ENCODE measurements at places on chromosomes 6 and 20.

DNA sequence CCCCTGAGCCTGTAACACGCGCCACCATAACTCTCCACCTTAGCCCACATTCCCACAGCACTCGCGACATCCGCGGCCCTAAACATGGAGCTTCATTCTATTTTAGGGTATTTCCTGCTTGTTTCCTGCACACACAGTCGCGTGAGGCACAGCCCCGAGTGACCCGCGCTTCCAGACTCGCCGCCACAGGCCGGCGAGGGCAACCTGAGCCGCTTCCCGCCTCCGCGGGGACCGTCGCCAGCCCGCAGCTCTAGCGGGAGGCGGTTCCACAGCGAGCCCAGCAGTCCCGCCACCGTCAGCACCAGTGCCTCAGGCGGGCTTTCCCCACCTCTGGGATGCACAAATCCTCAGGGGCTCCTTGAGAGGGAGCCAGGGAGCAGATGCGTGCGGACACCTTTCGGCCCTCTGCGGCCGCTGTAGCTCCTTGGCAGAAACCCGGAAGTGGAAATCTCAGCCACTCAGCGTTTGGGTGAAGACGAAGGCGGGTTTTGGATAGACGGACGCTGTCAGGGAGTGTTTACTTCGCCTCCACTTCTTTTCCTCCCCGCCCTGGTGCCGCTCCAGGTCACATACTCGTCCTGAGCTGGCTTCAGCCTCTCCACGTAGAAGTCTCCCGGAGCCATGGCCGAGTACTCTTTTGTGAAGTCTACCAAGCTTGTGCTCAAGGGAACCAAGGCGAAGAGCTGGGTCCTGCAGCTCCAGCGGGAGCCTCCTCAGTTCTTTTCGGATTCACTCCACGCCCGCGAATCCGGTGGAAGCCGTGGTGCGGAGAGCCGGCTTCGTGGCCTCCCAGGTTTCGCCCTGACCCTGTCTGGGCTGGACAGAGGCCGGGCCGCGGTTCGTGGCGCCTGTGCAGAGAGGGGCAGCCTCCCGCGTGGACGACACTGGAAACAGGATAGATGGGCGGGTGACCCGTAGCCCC lies 2177.4 kb upstream of the DEFB115 start:
- DNase-seq = no peak

DNA sequence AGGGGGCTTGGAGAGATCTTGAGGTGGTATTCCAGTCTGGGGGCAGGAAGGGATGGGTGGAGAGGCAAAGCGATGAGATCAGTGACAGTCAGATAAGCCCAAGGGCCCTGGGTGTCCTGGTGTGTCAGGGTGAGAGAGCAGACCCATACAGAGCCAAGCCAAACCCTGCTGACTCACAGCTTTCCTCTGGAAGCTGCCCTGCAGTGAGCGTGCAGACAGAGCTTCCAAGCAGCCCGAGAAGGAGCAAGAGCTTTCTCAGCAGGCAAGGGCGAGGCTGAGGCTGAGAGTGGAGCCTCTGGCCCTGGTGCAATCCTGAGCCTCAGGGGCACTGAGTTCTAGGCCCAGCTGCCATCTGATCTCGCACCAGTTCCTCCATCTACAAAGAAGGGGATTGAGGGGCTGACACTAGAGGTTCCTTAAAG lies 91.1 kb upstream of the HIVEP1 start:
- no peak for DNase-seq

- DNase-seq = no peak
Measured at GRCh38 chr6:47147836-47148344, 105.8 kb upstream of the ADGRF1 start.

DNA sequence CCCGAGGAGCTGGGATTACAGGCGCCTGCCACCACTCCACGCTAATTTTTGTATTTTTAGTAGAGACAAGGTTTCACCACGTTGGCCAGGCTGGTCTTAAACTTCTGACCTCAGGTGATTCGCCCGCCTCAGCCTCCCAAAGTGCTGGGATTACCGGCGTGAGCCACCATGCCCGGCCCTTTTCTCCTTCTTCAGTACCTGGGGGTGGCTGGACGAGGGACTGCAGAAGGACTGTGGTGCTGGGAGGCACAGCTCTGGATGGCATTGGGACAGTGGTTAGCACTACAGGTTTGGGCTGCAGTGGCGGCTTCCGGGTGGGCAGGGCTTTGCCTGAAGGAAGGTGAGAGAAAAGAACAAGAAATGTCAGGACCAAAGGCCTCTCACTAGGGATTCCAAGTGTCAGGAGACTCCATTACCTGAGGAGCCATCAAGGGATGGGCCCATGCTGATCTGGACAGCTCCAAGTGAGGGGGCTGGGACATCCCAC lies 7.4 kb downstream of the ATF6B start:
- no peak for DNase-seq

- DNase-seq = no peak
Measured at GRCh38 chr20:35776513-35777101, 4.8 kb downstream of the PHF20 start.

- DNase-seq = peak; percentile 29
Measured at GRCh38 chr20:62603021-62603906, 39.0 kb upstream of the SLCO4A1 start.

- peak; percentile 62 for DNase-seq
Measured at GRCh38 chr6:134446218-134446848, 128.4 kb upstream of the SGK1 start.

DNA sequence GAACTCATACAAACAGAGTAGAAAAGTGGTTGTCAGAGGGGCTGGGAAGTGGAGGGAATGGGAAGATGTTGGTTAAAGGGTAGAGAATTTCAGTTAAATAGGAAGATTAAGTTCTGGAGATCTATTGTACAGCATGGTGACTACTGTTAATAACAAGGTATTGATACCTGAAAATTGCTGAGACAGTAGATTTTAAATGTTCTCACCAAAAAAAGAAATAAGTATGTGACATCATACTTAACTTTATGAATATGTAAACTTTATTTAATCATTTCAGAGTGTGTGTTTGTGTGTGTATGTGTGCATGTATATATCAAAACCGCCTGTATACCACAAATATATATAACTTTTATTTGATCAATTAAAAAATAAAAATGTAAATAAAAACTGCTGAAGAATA lies 896.4 kb downstream of the TFAP2A start:
- DNase-seq = no peak

DNA sequence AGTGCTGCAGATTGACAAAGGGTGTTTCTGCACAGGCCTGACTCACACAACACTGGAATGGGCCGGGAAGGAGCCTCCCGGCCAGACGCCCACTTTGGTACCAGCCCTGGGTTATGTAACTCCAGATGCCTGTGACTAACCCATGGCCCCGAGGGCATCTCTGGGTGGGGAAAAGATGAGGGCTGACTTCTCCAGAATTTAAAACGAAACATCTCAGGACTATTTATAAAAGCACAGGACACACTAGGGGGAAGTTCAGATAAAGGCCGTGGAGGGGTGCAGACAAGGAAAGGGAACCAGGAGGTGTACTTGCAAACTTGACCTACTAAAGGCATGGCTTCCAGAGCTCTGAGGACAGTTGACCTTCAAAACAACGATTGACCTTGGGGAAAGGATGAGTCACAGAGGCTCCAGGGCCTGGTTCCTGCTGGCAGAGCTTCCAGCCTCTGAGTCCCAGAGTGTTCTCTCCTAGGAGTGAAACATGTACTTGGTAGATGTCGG lies 196.9 kb downstream of the NFATC2 start:
- no peak for DNase-seq

DNA sequence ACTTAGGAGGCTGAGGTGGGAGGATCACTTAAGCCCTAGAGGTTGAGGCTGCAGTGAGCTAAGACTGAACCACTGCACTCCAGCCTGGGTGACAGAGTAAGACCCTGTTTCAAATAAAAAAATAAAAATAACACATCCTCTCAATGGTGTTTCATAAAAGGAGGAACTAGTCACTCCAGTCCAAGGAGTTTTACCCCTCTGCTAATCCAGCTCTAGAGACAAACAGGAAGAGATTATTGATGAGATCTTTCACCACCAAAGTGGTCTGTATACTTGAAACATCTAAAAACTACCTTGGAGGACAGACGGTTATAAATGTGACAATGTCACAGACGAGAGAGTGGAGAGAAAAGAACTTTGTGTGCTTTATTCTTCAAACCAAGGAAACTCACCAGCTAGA lies 58.2 kb downstream of the PIGU start:
- DNase-seq = no peak

DNA sequence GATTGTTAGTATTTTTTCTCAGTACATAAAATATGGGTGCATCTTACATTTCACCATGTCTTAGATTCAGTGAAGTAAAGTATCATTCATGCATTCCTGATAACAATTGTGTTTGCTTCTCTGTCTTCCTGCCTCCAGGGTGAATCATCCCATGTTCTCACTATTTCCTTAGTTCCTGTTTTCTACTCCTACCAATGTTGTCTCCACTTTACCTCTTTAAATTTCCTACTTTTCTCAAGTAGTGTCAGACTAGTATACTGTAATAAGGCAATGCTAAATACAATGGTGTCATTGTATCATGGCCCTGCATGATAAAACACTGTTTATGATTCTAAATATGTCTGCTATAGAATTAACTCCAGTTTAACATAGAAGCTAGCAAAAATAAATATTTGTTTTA lies 37.4 kb upstream of the GABRR1 start:
- DNase-seq = no peak

GRCh38 chr6:88059191-88059590 lies 11.6 kb downstream of the SPACA1 start:
- no peak for DNase-seq

DNA sequence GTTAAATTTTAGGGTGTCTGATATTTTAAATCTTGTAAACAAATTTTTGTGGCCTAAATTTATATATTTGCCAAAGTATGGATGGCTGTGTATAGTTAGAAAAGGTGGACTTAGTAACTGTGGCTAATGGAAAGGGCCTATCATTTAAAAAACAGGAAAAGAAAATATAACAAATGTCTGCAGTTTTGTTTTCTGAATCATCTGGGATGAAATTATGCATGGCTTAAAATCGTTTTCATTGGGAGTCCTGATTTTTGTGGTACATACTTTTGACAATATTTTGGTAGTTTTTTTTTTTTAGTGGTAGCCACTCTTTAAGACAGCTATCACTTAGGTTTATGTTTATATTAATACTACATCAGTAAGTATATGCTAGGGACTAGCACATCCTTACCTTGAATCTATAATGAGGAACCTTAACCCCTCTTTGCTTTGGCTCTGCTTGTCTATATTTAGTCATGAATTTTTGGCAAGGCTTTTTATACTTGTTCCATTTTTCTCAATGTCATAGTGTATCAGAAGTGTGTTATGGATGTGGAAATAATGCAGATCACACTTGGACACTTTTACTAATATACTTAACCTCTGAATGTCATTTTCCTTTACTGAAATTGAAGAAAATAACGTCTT lies 5.6 kb downstream of the ARID1B start:
- DNase-seq = peak; percentile 19

DNA sequence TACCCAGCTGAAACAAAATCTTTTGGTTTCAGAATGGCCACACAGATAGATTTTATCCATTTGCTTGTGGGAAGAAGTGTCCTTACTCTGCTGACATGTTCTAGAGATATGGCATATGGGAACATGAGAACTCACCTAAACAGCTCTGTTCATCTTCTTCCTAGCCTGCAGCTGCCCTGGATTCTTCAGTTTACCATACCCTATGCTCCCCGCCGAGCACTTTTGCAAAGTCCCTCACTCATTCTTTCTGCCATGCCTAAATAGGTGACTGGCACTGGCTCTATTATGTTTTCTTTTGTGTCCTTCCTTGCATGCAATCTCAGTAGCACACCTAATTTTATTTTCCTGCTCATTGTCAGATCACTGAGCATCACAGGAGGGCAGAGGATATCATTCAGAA lies 293.7 kb upstream of the RSPO3 start:
- no peak for DNase-seq

- no peak for DNase-seq
Measured at GRCh38 chr6:89443658-89444057, 10.7 kb downstream of the ANKRD6 start.

DNA sequence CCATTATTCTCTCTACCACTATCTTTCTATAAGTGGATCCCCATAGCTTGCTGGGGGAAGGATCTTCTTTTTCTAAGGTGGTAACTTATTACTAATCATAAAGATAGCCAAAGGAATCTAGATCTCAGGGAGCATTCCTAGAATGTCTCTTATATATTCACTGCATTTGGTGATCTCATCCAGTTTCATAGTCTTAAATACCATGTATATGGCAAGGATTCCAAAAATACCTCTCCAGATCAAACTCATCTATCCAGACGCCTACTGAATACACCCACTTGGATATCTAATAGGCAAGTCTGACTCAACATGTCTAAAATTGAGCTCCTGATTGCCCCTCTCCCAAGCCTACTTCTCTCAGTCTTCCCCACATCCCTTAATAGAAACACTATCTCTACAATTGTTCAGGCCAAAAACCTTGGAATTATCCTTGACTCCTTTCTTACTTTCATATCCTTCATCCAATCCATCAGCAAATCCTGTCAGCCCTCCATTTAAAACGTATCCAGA lies 264.4 kb downstream of the HACE1 start:
- DNase-seq = no peak

DNA sequence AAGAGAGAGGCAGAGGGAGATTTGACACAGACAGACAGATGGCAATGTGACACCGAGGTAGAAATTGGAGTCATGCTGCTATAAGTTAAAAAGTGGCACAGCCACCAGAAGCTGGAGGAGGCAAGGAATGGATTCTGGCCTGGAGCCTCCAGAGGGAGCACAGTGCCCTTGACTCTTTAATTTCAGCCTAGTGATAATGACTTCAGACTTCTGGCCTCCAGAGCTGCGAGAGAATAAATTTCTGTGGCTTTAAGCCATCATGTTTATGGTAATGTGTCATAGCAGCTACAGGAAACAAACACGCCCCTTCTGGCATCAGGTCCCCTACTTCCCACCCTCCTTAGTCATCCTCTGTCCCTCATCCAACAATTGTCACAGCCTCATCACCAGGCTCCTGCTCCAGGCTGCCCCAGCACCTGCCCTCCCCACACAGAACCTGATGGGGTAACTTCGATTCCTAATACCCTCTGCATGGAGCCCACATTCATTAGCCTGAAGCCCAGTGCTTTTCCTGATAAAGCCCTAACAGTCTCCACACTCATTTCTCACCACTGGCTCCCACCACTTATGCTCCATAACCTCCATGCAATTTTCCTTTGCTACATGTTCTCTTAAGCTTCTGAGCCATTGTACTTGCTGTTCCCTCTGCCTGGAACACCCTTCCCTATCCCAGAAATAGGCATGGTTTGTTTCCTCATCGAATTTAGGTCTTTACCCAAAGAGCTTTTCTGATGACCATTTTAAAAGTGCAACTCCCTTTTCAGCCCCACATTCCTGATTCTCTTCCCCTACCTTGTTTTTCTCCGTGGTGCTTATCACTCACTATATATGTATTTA lies 69.7 kb upstream of the TOX2 start:
- no peak for DNase-seq
